ENCODE measurements at places on chromosomes 13 and 19. TPM values are rescaled to one million over a fixed set of nuclear protein-coding genes. Genes with fewer than 3 reads are reported as not detected.

CEACAM3 gene
- polyA plus RNA-seq = not detected

TEKTIP1 gene
- polyA plus RNA-seq = 13.0 TPM

GRCh38 chr19:45733160-45733810 is at the start of gene MEIOSIN:
MEIOSIN (plus strand) TSS chr19:45733439; CDS start chr19:45735377, 1,938 bp downstream.
- DNase-seq = no peak
- no peak within 1 kb of the TSS for H3K27ac ChIP-seq
- H3K4me3 ChIP-seq = no peak within 1 kb of the TSS
- no peaks in the 10 kb centered on the region for H3K27me3 ChIP-seq

ODAD3 gene
- polyA plus RNA-seq = 7.1 TPM

DNA sequence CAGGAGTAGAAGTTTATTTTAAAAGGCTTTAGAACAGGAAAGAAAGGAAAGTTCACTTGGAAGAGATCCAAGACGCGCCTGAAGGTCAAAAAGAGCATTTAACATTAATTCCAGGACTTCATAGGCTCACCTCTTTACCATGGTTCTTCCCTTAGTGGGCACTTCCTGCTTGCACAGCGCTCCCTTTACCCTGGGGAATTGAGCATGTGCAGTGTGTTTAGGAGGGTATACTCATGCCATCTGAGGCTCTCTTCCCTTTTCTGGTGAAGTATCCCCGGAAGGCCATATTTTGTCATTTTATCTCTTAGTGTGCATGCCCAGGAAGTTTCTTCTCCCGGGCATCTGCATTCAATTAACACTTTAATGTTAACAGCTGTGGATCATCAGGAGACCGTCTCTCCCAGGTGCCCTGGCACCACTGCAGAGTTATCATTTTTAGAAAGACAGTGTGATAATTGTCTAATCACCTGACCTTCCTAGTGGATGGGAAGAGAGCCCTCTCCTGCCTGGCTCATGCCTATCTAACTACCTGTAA is 66.1 kb upstream of the ABCC4 start:
- H3K36me3 ChIP-seq = no peaks in the 10 kb centered on the region
- H3K27me3 ChIP-seq = no peaks in the 10 kb centered on the region
- DNase-seq = no peak
- H3K4me3 ChIP-seq = no peak overlapping the region

Measured in spinal cord (tissue), 10 donors.